Left colon (tissue), 2 donors: ENCODE measurements at places on chromosomes 6 and 20. TPM values are rescaled to one million over a fixed set of nuclear protein-coding genes. Genes with fewer than 3 reads are reported as not detected.

DNA sequence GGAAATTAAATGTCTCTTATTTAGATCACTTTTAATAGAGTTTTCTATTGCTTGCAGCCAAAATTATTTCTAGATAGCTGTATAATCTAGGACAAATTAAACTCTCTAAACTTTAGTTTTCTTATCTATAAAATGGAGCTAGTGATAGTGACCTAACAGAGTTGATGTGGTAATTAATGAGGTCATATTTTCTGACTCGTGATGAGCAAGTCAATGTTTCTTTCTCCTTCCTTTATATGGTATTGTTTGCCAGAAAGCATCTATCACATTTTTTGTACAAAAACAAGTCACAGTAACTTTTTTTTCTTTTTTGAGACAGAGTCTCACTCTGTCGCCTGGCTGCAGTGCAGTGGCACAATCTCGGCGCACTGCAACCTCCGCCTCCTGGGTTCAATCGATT lies 267.7 kb downstream of the FARS2 start:
- no peak for DNase-seq

- DNase-seq, result no peak
These were observed 83.0 kb upstream of the TCF21 start for GRCh38 chr6:133805876-133806275.

- no peak for DNase-seq
These were observed 85.0 kb upstream of the KCNK16 start for GRCh38 chr6:39407446-39407993.

DNA sequence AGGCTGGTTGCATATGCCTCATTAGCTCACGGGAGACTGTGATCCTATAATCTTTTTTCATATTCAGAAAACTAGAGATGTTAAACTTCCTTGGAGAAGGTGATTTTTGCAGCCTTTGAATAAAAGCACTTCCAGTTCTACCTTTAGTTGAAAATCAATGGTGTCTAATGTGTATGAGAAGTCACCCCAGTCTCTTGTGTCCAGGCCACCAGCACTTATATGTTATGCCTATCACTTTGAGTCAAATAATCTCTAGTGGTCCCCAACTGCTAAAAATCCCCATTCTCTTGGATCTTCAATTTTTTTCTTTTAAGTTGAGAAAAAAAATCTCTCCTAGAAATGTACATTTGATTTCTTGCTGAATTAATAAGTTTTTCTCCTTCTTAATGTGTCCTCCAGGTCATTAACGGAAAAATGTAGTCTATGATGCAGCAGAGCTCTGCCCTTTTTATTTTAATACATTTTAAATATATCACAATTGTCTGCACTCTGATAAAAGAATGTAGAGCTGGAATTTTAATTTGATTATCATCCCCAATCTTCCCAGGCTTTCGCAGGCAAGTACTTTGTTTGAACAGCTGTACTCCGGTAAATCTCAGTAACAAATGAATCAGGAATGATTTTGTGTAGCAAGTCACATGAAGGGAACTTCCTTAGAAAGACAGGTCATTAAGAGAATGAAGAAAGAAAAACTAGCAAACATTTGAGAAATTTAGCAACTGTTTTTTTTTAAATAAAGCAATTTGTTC lies 147.0 kb downstream of the SOX4 start:
- DNase-seq, result no peak

DNA sequence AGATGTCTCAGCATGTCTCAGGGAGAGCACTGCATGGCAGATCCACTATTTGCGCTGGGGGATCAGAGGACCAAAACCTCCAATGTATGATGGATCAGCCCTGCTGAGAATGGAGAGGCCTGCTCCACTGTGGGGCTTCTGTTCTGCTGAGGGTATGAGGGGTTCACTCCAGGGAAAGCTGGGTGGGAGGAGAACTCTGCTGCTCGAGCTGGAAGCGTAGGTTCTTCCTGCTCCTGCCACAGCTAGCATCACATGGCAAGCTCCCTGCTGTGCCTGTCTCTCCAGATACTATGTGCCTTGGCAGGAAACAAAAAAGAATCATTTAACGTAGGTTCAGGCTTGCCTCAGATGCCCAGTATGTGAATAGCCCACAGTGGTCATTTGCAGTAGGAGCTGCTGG lies 105.8 kb downstream of the EPM2A start:
- DNase-seq, result no peak

GRCh38 chr6:160919723-160920440 lies 71.7 kb upstream of the MAP3K4 start:
- no peak for DNase-seq

- no peak for DNase-seq
These were observed 95.9 kb downstream of the NFATC2 start for GRCh38 chr20:51446656-51447055.

DNA sequence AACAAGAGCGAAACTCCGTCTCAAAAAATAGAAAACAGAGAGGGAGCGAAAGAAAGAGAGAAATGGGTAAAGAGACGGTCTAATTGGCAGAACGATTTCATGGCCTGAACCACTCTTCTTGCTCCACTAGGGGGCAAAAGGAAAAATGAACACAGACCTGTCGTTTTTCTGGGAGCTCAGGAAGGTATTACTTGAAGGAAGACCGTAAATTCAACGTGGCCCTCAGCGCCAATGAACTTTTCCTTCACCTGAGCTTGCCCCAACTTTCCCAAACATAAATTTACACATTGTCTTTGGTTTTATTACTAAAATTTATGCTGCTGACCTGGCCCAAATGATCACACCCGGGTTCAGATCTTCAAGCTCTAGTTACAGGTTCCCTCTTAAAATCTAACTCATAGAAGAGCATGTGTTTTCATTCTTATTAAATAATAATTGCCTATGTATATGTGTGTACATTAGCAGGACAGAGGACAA lies 67.3 kb downstream of the ATP9A start:
- DNase-seq, result peak; percentile 17

DNA sequence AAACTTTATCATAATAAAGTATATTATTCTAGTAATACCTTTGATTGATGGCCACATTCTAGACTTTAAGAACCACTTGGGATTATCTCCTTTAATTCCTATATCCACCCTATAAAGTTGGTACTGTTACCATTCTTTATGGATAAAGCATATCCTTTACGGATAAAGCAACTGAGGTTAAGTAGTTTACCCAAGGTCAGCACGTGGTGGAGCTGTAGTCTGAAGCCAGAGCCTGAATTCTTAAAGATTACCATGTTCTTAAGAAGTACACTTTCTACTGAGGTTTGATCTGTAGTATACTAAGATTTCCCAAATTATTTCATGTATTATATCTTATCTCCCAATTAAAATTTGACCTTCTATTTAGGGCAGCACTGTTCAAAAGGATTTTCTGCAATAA lies 3.0 kb upstream of the NCOA7 start:
- no peak for DNase-seq

- DNase-seq, result peak; percentile 23
These were observed 33.0 kb upstream of the FILIP1 start for GRCh38 chr6:75526502-75527127.

- DNase-seq, result no peak
These were observed 106.0 kb downstream of the SH3BGRL2 start for GRCh38 chr6:79737172-79737571.

- no peak for DNase-seq
These were observed 3.5 kb upstream of the OCSTAMP start for GRCh38 chr20:46553926-46554325.

DNA sequence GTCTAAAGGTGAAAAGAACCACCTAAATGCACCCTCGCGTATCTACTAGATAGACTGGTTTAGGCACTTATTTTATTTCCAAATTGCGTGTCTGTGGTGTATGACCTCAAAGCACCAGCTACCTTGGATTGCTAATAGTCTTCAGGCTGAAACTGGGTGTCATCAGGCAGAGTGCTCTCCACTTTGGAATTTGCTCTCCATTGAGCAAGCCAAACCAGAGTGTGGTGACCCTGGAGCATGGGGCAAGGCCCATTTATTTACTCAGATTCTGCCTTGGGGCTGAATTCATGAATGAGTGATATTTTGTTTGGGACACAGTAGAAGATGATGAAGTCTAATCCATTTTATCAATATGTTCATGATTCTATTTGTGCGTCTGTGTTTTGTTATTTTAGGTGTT lies 812.8 kb upstream of the SLC35B3 start:
- no peak for DNase-seq

DNA sequence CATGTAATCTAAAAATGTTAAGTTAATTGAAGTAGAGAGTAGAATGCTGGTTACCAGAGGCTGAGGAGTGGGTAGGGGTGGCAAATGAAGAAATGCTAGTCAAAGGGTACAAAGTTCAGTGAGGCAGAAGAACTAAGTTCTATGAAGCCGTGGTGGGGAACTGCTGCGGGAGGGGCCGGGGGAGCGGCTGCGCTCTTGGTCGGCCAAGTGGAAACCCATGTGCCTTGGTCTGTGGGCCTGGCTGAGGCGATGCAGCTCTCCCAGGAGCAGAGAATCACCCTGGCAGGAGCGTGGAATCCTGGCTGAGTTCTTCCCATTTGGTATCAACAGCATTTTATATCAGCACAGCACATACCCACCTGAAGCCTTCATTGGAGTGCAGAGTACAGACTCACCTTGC lies 22.3 kb downstream of the TTLL2 start:
- no peak for DNase-seq

GRCh38 chr6:17448165-17448564 lies 54.8 kb downstream of the CAP2 start:
- DNase-seq, result no peak

- no peak for DNase-seq
These were observed 99.4 kb downstream of the SLC35B3 start for GRCh38 chr6:8335896-8336295.

DNA sequence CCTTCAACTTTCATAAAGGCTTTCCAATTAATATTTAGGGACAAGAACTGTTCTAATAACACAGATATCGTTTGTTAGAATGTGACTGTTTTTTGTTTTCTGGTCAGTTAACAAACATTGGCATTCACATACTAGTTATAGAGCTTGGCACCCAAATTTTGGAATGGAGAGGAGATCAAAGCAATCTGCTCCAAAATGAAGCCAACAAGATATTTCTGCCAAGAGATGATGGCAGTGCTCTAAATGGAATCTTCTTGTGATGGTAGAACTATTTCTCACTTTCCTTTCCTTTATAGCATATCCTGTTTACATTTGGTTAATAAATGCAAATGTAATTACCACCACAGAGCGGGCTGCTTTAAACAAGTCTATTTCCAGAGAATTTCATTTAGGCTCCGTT lies 208.3 kb upstream of the RIMS1 start:
- DNase-seq, result no peak

DNA sequence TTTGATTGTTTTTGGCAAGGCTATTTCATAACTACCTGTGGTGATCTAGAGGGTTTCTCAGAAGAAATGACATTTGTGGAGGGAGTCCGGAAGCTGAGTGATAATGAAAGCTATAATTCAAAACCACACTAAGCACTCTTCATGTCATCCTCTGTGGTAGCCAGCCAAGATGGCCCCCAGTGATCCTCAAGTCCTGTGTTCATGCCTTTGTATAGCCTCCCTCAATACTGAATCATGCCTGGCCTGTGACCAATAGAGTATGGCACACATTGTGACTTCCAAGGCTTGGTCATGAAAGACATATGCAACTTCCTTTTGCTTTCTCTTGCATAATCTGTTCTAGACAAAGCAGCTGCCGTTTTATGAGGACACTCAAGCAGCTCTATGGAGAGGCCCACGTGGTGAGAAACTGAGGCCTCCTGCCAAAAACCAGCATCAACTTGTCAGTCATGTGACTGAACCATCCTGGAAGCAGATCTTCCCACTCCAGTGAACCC lies 12.8 kb upstream of the DNAAF9 start:
- peak; percentile 46 for DNase-seq

DNA sequence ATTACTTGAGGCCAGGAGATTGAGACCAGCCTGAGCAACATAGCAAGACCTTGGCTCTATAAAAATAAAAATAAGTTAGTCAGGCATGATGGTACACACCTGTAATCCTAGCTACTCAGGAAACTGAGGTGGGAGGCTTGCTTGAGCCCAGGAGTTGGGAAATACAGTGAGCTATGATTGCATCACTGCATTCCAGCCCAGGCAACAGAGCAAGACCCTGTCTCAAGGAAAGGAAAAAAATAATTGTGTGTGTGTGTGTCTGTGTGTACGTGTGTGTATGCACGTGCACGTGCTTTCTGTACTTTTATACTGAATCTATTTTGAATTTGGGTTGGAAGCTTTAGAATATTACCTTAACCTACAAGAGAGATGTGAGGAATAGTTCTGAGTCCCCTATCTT lies 58.9 kb downstream of the KIZ start:
- DNase-seq, result no peak

DNA sequence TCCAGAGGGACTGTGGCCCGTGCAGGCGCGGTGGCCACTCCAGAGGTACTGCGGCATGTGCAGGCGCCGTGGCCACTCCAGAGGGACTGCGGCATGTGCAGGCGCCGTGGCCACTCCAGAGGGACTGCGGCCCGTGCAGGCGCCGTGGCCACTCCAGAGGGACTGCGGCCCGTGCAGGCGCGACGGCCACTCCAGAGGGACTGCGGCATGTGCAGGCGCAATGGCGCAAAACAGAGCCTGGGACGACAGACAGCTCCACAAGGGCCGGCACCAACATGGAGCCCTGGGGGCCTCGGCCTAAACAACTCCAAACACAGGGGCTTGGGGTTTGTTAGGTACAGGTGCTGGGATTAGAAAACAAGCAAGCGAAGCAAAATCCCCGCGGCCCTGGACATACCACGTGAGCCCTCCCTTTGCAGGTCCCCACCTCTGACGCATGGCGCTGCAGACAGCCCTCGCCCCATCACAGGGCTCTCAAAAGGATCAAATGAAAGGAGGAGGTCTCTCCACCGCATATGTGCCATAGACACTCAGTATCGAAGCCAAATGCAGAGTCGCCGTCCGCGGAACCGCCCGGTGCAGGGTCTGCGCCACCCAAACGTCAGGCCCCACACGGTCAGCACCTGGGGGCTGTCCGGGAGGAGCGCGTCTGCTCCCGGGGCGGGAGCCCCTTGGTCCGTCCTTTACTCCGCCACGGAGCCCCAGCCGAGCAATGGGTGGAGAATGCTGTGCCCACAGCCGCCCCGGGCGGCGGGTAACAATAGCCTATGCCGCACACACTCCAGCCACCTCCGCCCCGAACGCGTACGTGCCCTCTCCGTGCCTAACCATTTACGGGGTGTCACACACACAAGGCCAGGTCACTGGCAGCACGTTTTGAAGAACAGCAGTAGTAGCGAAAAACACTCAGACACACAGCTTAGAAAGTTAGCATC lies 85.7 kb downstream of the TAF4 start:
- no peak for DNase-seq

GRCh38 chr6:121437851-121438651 lies 2.6 kb downstream of the GJA1 start:
- DNase-seq, result no peak

ZBTB12 gene
- 2.7 TPM for total RNA-seq

TREML4 gene
- not detected for total RNA-seq

CDH26 gene
- total RNA-seq, result 0.45 TPM

LY6G6F gene
- not detected for total RNA-seq

MCCD1 gene
- total RNA-seq, result not detected

MLIP gene
- 2.7 TPM for total RNA-seq

HLA-DOA gene
- total RNA-seq, result 0.92 TPM

CD24 gene
- total RNA-seq, result 2,100 TPM

CPNE1 gene
- 126 TPM for total RNA-seq

OCSTAMP gene
- not detected for total RNA-seq

NRSN1 gene
- total RNA-seq, result 0.45 TPM

SCGN gene
- total RNA-seq, result 11.4 TPM

LINC00237 gene
- not detected for total RNA-seq

CCDC170 gene
- total RNA-seq, result 0.67 TPM
